ENCODE measurements at places on chromosomes 11 and 22.

- DNase-seq = no peak
Observed at GRCh38 chr11:65491614-65492386, 7.0 kb upstream of the MALAT1 start.

- no peak for DNase-seq
Observed at GRCh38 chr22:44443641-44444235, 54.3 kb downstream of the RTL6 start.

GRCh38 chr11:22192642-22193347 lies at the start of gene ANO5:
ANO5 (plus strand) TSS chr11:22193085; CDS start chr11:22193493, 408 bp downstream.
- no peak for DNase-seq

DNA sequence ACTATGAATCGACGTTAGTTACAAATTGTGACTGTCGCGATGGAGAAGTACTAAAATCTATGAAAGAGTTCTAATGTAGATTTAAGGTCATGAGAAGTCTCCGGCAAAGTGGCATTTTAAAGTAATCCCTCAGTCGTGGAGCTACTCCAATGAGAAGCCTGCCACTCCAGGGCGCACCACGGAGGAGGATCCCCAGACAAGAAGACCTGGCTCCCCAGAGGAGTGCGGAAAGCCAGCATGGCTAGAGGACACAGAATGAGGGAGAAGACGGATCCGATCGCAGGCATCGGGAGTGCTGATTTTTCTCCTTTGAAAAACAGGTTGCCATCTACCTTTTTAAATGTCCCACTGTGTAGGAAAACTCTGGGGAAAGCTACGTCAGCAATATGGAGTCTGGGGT lies 141.6 kb upstream of the TEAD1 start:
- DNase-seq = no peak

- no peak for DNase-seq
Observed at GRCh38 chr11:1233351-1234053, 10.6 kb downstream of the MUC5B start.

GRCh38 chr11:12007769-12008737 lies at the start of gene DKK3:
DKK3 (minus strand) TSS chr11:12008626; CDS start chr11:12008582, 44 bp downstream.
- DNase-seq = no peak

DNA sequence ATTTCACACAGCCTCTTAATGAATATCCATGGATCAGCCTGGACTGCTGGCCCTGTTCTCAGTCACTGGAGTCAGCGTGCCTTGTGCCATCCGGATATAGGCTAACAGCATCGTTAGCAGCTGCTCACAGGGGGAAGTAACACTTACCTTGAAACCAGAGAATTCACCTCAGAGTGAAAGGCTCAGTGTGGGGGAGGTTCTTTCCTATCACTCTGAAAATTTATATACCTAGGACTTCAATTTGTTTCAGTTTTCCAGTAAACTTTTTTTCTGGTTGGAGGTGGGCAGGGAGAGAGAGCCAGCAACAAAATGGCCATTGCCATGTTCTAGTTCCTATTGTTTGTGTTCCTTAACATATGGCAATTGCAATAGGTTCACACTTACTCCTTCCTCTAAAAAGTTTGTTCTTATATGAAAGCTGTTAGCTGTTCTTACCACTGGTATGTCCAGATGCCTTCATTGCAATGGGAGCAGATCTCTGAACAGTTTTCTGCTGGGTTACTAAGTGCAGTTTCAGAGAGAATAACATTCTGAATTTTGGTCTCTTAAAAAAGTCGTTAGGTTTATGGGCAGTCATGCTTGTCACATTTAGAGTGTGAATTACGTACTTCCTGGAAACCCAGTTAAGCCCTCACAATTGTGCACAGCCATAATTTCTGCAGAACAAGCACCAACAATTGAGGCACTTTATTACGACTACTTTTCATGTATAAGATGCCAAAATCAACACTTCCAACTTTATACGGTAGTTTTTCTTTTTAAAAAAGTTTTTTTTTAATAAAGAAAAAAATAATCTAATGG lies 247.6 kb downstream of the CADM1 start:
- no peak for DNase-seq

- no peak for DNase-seq
Observed at GRCh38 chr11:112789481-112789880, 171.7 kb upstream of the NCAM1 start.

GRCh38 chr11:15342163-15342562 lies 227.4 kb downstream of the INSC start:
- no peak for DNase-seq

- no peak for DNase-seq
Observed at GRCh38 chr11:117693344-117693743, 103.7 kb downstream of the DSCAML1 start.

DNA sequence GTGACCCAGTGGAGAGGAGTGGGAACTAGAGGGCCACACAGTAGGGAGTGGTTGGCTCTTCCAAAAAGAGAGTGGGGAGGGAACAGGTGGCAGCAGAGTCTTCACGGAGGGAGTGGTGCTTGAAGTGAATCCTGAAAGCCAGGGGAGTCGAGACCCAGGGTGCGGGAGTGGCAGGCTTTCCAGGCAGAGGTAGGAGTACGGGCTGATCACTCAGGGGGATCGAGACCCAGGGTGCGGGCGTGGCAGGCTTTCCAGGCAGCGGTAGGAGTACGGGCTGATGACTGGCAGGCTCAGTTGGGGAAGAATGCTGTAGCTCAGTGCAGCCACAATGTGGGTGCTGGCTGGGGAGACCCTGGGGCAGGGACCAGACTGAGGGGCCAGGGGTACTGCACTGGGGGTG lies 148.2 kb downstream of the TBC1D22A start:
- DNase-seq = no peak

GRCh38 chr11:65791719-65792213 lies 4.9 kb downstream of the OVOL1 start:
- peak; percentile 55 for DNase-seq

- DNase-seq = no peak
Observed at GRCh38 chr11:65416841-65417701, 5.5 kb upstream of the NEAT1 start.

GRCh38 chr11:109892321-109892794 lies 200.8 kb upstream of the ZC3H12C start:
- no peak for DNase-seq

DNA sequence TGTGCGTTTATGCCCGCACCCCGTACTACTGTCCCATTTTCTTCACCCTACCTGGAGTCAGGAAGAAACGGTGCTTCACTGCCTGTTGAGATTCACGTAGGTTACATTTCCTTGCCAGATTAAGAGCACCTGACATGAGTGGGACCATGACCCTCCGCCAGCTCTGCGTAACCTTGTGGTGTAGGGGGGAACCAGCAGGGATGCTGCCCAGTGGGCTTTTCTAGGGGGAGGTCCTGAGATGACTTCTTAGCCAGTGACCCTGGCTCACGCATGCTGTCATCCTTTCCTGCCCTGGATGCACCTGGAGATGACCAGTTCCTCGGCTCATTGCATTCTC lies 967 bp upstream of the ARVCF start:
- DNase-seq = no peak
